A549 treated with dexamethasone at 1 μM for 4 hours (cell line): ENCODE measurements at places on chromosomes 13 and 19. TPM values are rescaled to one million over a fixed set of nuclear protein-coding genes. Genes with fewer than 3 reads are reported as not detected.

ADM5 gene
- 3.0 to 5.7 TPM (median 5.0 TPM) in 5 replicates for total RNA-seq

ZNF723 gene
- total RNA-seq, result not detected in 5 replicates

DNAAF3 gene
- total RNA-seq, result 3.2 to 7.0 TPM (median 5.7 TPM) in 5 replicates

GPALPP1 gene
- total RNA-seq, result 8.9 to 14.5 TPM (median 11.6 TPM) in 5 replicates

SHISA2 gene
- total RNA-seq, result 0.05 to 0.08 TPM (median 0.06 TPM) in 4 of 5 replicates, not detected in the other

POU2F2 gene
- 0.32 to 0.80 TPM (median 0.58 TPM) in 5 replicates for total RNA-seq

FBXL3 gene
- total RNA-seq, result 16.1 to 22.0 TPM (median 18.3 TPM) in 5 replicates

FPR1 gene
- total RNA-seq, result 0.08 to 0.28 TPM (median 0.15 TPM) in 5 replicates
